ENCODE measurements at places on chromosomes 4 and X.

GRCh38 chr4:183905593-183906488 is 734 bp downstream of the STOX2 start:
- no peak for DNase-seq

- no peak for DNase-seq
Measured at GRCh38 chr4:68878048-68878447, 62.3 kb downstream of the UGT2B10 start.

GRCh38 chr4:31917334-31917733 is 1197.2 kb downstream of the PCDH7 start:
- DNase-seq = no peak

GRCh38 chrX:9191392-9191791 is 157.5 kb upstream of the FAM9B start:
- no peak for DNase-seq

- DNase-seq = peak; percentile 23
Measured at GRCh38 chrX:104351173-104351769, 96.5 kb upstream of the ESX1 start.

DNA sequence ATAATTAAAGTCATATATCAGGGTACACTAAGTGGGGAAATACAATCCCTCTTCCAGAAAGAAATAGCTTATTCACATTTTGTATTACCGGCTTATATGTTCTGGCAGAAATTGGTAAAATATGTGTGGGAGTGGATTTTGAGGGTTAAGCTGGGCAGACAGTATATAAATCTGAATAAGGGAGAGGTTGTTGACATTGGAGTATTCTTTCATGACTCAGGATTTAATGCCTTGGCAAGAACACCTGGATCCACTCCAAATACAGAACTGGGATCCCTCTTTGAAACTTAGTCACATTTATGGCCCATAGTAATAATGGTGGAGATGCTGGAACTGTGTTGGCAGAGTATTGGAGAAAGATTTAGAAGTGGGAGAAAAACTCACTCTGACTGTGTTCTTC is 54.3 kb upstream of the TET2 start:
- peak; percentile 14 for DNase-seq

GRCh38 chrX:43643662-43644061 is 12.4 kb upstream of the MAOA start:
- no peak for DNase-seq

DNA sequence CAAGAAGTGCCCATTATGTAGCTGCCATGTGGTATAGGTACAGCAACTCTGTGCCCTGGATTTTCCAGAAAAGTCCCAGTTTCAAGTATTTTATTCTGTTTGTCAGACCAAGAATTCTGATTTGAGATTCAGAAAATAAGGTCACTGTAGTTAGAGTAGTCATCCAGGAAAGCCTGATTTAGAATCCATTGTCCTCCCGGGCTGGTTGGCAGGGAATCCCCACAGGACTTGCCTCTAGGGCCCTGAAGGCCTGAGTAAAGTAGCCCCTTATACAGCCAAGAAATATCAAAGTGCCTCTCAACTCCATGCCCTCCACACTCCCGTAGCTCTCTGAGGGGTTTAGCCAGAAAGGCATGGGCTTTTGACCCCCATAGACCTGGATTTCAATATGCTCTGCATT is 36.3 kb downstream of the RTL5 start:
- no peak for DNase-seq

DNA sequence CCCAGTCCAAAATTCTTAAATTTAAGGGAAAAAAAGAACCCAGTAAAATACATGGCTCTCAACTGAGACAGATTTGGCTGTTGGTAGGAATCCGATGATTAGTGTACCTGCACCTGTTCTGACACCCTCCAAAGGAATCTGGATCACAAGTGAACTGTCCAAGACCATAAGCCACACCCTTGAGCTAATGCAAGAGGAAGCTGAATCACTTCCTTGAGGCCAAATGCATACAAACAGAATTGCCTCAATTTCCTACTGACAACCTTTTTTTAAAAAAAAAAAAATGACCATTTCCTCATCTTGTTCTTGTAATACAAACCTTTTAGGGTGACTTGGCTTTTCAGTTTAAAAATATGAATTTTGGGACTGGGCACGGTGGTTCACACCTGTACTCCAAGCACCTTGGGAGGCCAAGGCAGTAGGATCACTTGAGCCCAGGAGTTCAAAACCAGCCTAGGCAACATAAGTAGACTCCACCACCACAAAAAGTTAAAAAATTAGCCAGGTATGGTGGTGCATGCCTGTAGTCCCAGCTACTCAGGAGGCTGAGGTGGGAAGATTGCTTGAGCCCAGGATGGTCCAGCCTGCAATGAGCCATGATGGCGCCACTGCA is 10.7 kb upstream of the FBXL5 start:
- DNase-seq = no peak

DNA sequence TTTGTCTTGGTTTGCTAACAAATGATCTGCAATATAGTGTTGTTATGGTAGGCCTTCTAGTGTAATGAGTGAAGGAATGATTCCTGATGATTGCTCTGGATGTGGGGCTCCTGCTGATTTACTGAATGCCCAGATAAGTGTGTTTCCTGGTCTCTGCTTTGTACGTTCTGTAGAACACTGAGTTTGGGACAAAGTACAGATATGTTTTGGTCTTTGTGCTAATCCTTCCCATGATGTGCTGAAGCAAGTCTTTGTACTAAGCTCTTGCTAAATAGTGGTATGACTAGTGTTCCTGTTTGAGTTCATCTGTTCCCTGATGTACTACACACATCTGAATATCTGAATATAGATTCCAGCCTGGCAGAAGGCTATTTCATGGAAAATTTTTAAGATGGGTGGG is 36.9 kb upstream of the XIAP start:
- DNase-seq = no peak

- DNase-seq = no peak
Measured at GRCh38 chr4:69594382-69594781, 45.1 kb downstream of the UGT2A2 start.

GRCh38 chrX:81957900-81958545 is 756.1 kb downstream of the SH3BGRL start:
- no peak for DNase-seq

DNA sequence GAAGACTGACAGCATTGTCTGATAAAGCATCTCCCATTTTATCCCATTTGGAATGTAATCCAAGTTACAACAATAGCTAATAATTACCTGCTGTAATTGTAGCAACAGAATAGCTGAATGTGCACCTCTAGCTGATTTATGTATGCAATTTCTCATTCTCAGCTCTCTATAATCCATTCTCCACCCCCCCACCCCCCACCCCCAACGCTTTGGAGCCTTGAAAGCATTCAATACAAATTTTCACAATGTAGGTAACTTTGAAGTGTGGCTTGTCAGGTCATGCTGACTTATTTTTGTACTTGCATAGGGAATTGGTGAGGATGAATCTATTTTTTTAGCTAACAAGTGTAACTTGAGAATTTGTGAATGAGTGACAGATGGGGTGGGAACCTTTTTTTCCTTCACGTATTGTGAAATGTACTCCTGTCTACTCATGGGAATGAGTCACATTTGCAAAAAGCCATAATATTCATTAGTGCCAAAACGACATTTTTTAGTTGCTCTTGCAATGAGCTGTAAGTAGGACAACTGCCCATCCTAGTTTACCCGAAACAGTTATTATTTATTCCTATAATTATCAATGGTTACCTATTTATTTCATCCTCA is 159.3 kb downstream of the PALLD start:
- DNase-seq = no peak

DNA sequence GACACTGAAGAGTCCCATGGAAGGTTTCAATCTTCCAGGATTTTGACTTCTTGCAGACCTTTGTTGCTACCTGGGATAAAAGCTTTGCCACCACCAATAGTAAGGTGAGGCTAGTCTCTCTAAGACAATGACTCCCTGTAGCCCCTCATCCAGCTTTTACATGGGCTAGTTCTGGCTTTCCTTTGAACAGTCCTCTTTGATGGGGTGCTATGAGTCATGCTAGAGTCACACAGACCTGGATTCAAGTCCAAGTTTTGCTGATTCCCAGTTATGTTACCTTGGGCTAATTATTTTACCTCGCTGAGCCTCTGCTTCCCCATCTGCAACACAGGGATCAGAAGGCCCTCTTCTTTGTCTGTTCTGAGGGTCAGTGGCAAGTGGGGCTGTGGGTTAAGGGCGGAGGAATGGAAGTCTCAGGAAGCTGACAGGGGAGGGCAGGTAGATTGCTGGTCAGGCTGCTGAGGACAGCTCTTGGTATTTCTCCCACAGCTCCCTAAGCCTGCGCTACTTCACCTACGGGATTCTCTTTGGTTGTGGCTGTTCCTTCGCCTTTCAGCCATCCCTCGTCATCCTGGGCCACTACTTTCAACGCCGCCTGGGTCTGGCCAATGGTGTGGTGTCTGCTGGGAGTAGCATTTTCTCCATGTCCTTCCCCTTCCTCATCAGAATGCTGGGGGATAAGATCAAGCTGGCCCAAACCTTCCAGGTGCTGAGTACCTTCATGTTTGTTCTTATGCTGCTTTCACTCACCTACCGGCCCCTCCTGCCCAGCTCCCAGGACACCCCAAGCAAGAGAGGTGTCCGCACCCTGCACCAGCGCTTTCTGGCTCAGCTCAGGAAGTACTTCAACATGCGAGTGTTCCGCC is 90.3 kb downstream of the RLIM start:
- DNase-seq = no peak

GRCh38 chr4:187000281-187000680 is 276.6 kb upstream of the FAT1 start:
- DNase-seq = no peak

DNA sequence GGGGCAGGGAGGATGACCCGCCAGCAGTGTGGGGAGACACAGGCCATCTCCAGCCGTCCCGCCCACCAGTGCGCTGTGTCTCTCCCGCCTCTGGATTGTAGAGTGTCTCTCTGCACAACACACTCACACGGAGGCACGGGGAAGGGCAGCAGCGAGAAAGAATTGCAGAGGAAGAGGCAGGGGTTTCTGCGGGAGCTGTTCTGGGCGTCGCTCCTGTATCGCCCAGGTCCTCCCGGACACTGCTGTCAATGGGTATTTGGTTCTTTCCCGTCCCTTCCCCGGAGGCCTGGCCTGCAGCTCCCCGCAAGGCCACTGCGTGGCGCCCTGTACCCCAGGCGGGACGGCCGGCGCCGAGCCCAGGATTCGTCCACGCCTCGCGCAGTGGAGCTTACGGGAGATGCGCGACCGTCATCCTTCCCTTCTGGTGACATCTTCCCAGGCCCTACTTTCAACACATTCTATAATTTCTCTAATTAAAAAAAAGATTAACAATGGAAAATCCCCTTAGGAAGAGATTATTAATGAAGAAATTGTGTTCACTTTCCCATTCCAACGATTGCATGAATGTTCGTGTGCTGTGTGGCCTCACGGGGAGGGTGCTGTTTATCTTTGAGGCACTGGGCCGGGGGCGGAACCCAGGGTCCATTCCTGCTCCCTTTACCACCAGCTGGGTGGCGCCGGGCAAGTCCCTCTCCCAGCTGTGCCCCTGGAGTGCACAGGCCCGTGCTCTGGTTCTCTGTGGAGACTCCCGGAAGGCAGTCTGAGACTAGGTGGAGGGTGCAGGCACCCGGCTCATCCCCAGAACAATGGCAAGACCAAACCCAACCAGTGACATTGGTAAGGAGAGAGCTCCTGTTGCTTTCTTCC is 95.7 kb downstream of the CPZ start:
- DNase-seq = no peak

- no peak for DNase-seq
Measured at GRCh38 chrX:17876135-17876534, 15.0 kb upstream of the RAI2 start.

DNA sequence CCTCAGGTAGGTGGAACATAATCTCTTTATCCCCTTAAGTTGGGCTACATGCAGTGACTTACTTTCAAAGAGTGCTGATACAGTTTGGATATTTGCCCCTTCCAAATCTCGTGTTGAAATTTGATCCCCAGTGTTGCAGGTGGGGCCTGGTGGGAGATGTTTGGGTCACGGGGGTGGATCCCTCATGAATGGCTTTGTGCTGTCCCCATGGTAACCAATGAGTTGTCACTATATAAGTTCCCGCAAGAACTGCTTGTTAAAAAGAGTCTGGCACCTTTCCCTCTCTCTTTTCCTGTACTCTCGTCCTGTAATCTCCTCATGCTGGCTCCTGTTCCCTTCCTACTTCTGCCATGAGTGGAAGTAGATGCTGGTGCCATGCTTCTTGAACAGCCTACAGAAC is 71.3 kb downstream of the GLRA3 start:
- no peak for DNase-seq

DNA sequence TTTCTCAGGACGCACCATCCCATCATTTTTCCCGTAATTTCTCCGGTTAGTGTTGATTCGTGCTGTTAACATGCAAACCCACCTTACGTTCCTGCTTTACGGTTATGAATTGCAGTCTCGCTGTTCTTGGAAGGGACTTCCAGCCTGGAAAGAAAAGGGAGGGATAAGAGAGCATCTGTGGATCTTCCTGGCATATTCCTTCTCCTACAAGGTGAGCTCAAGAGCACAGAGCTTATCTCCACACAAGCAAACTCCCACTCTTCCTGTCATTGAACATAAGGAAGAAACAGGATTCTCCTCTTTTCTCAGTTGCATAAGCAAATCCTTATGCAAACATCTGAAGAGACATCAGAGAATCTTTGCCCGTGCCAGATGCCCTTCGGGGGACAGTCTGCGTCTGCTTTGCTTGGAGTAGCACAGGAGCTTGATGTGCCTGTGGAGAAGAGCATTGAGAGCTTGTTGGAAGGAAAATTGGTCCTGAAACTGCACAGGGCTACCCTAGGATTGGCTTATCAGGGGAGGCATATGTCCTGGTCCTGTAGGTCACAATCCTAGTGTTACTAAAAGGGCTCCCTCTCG is 127.0 kb downstream of the ASMT start:
- DNase-seq = no peak

GRCh38 chrX:3066555-3066954 is 25.3 kb downstream of the ARSF start:
- no peak for DNase-seq

DNA sequence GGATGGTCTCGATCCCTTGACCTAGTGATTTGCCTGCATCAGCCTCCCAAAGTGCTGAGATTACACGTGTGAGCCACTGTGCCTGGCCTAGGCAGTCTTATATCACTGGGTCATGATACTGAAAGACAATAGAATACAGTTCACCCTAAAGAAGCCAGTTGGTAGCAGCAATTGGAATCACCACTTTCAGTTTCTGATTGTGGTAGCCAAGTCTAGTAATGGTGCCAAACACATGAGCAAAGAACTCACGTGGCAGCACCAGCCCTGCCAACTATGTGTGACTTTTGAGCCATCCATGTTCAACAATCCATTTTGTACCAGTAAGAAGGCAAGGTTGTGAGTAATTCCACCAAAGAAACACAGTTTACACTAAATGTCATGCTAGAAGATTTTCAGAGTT is 548.4 kb downstream of the KLHL13 start:
- DNase-seq = no peak

DNA sequence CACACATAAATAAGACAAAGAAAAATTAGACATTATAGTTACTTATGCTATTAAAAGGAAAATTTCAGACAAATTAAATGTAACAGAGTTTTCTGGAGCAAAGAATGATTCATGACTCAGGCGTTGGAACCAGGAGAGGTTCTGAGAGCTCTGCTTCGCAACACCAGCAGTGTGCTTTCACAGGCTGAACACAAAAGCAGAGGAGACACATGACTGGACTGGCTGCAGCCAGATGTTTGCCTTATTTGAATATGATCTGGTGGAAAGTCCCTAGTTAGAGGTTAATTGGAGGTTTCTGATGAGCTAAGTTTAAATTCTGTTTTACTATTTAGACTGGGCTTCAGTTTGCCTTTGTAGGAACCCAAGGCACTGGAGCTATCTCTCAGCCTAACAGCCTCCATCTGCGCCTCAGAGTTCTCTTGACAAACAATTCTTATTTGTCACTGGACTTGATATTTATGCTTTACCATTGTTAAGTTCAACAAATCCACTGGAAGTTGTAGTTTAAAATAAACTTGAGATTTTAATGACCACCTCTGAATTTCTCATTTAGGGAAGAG is 16.2 kb downstream of the BOD1L1 start:
- no peak for DNase-seq

Data from glomerular endothelial cell (primary cell).